Mesothelial cell of epicardium (in vitro differentiated cells): ENCODE measurements at places on chromosomes 16 and 17. TPM values are rescaled to one million over a fixed set of nuclear protein-coding genes. Genes with fewer than 3 reads are reported as not detected.

- no peak for DNase-seq
Measured at GRCh38 chr16:58582971-58583765, 46.5 kb downstream of the CNOT1 start.

- no peak for DNase-seq
Measured at GRCh38 chr16:4899474-4899846, 37.5 kb downstream of the PPL start.

ZNF597 gene
- 3.5 to 3.9 TPM (median 3.6 TPM) in 3 replicates for total RNA-seq

GRCh38 chr17:21171309-21171922 is 42.5 kb downstream of the TMEM11 start:
- peak; percentile 27 for DNase-seq

DNA sequence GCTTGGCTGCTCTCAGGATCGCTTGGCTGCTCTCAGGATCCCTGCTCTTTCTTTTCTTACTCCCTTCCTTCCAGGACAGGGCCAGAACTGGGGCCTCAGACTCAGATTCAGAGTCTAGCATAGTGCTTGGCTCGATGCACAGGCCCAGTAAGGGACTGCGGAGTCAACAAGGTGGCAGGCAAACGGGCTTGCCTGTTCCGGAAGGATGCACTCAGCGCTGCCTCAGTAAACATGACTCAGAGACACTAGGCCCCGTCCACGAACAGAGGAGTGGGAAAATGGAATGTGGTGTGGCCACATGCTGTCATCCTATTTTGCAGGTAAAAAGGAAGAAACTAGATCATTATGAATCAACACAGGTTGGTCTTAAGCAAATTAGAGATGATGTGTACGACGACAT is 9.8 kb downstream of the SPHK1 start:
- no peak for DNase-seq

GRCh38 chr16:61569028-61569427 is 467.2 kb downstream of the CDH8 start:
- DNase-seq = no peak

GRCh38 chr17:82329683-82330321 is 3.8 kb downstream of the SECTM1 start:
- no peak for DNase-seq

GRCh38 chr16:66580605-66581209 is 1.4 kb downstream of the CMTM2 start:
- no peak for DNase-seq

DNA sequence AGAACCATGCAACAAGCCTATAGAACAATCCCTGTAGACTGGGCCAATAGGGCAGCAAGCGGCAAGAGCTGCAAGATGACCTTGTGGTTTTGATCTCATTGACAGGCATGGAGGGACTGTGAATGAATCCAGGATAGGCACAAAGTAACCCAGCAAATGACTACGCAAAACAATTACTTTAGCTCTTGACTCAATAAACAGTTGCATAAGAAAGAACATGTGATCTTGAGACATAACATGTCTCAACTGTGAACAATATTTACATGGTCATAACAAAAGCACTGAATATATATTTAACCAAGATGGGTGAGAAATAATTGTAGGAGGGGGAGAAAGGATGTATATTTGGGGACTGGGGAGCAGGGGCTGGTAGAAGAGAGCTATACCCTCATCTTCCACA is 313.7 kb upstream of the CDH5 start:
- DNase-seq = no peak
